DMS153 (cell line): ENCODE measurements at places on chromosomes 2 and 18.

DNA sequence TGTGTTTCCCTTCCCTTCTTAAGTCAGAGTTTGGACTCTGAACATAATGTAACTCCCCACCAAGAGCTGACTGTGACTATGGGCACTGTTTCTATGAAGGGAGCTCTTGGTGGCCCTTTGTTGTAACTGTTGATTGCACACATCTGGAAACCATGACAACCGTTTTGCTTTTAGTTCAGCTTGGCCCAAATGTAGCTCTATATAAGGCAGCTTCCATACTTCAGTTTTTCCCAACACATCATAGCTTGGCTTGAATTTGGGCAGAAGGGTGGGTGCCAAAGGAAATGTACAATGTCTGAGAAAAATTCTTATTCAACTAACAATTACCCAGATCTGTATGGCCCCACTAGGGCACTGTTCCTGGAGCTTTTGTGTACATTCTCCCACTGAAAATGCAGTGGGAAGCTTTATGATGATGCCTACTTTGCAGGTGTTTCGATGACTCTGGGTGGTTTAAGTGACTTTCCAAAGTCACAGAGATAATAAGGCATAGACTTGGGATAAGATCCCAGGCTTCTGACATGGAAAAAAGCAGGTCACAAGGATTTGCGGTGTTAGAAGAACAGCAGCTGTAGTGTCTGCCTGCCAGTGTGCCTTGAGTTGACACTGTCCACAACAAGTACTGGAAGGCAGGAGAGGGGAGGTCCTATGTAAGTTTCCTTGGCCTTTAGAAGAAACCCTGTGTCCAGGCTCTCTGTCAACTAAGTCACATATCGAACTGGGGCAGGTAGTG is 2.4 kb upstream of the CETN1 start:
- no peak for DNase-seq

DNA sequence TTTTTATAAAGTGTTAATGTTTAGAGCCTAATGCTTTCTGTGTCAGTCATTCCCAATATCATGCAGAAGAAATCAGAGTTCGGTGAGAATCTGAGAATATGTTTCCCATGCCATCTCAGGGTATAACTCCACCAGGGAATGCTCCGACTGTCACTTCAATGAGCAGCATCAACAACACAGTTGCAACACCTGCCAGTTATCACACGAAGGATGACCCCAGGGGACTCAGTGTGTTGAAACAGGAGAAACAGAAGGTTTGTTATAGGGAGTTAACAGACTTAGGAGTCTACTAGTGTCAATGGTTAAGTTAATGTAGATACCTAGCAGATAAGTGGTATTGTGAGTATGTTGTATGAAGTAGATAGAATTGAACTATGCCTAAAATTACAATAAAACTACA is 31.0 kb downstream of the VAPA start:
- DNase-seq = no peak

DNA sequence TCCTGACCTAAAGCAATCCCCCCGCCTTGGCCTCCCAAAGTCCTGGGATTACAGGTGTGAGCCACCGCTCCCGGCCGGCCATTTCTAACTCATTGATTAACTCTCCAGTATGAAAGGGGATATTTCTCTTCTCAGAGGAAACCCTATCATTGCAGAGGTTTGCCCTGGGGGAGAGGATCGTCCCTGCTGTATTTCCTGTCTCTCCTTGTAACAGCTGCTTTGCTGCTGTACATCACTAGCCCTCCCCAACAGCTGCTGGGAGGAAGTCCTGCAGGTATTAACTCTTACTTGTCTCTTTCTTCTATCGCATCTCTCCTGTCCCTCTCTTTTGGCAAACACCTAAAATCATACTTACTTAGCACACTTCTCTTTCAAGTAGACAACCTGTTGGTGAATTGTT is 219.0 kb upstream of the DSEL start:
- no peak for DNase-seq

DNA sequence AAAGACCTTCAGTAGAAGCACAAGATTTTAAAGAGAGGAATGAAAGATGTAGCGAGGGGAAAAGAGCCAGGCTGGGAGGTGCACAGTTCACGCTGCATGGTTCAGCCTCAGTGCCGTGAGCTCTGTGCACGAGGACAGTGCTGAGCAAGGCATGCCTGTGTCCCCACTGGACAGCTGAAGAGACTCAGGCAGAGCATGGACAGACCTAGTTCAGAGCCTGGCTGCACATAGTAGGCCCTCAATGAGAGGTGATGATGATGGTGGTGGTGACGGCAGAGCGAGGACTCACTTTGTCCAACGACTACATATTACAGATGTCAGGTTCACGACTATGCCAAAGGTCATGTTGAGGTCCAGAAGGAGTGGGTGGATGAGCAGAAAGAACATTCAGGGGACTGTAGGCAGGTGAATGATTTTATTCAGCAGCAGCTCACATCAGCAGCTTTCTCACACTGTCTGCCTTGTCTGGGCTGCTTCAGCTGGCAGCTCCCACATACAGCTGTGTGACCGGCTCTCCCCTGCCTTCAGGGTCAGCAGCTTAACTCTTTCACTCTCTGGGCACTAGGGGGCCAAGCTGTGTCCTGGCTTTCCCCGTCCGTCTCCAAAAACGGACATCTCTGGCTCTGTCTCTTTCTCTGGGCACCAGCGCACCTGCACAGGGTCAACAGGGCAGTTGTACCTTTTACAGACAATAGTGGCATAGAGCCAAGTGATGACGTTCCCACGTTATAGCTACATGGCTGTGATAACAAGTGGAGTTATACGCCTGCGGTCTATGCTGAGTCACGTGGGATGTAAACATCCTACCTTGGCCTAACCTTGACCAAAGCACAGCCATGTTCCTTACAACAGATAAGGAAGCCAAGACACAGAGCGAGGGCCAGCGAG is 128.8 kb upstream of the MSH6 start:
- DNase-seq = peak; percentile 36

DNA sequence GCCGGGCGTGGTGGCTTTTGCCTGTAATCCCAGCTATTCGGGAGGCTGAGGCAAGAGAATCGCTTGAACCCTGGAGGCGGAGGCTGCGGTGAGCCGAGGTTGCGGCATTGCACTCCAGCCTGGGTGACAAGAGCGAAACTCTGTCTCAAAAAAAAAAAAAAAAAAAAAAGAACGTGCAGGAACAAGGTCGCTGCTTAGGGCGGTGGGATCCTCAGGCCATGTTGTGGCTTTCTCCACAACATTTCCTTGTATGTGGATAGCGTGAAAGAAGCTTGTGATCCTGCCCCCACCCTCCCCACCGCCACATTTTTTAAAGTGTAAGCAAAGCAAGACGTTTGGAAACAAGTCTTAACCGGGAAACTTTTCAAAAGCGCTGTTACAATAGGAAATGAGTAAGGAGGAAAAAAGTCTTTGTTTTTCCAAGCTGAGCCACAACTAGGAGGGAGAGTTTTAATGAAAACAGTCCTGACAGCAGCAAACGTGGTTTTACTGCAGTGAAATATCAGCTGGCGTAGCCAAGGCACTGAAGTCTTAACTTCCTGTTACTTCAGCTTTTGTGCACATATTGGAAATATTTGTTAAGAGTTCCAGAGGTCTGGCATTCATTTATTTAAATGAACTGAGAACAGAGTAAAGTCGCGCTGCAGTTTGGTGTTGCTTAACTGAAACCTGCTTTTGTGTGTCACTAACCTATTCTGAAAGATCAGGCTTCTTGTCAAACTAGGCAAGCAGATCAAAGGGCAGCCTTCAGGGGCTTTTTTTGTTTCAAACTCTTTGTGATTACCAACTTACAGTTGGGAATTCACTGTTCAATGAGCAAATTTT is 3.8 kb downstream of the TGIF1 start:
- DNase-seq = no peak

DNA sequence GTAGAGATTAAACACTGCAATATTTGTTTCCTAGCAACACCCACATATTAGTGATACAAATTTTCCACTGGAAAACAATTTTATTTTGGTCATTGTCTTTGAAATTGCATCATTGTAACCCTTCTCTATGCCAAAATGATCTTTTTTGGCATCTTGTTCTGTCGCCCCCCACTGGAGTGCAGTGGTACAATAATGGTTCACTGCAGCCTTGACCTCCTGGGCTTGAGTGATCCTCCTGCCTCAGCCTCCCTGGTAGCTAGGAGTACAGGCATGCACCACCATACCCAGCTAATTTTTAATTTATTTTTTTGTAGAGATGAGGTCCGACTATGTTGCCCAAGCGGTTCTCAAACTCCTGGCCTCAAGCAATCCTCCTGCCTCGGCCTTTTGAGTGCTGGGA is 117.4 kb downstream of the PIK3C3 start:
- no peak for DNase-seq

- DNase-seq = no peak
These were observed 92.3 kb downstream of the RAB3GAP1 start for GRCh38 chr2:135144343-135144742.

DNA sequence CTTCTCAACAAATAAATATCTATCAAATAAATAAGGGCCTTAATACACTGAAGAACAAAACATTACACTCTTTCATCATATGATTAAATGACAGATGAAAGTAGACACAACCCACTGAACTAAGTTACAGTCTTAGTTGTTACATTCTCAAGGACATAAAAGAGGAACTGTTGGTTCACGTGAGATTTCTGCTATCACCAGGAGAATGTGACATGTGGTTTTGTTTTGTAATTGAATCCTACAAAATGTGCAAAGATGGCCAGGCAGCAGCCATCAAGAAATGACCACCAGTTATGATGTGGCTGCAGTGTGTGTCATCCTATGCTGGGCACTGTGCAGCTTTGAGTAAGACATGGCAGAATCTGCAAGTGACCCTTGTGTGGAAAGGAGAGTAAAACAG is 310.6 kb upstream of the PIK3C3 start:
- no peak for DNase-seq

- no peak for DNase-seq
These were observed 15.0 kb downstream of the KCNJ13 start for GRCh38 chr2:232761301-232761907.

- no peak for DNase-seq
These were observed 15.9 kb upstream of the POMC start for GRCh38 chr2:25184254-25184653.

- no peak for DNase-seq
These were observed 24.1 kb downstream of the FAM228B start for GRCh38 chr2:24147364-24147763.

GRCh38 chr18:43310239-43310638 is 32.9 kb upstream of the SYT4 start:
- no peak for DNase-seq

GRCh38 chr2:208929139-208929864 is 494.5 kb upstream of the MAP2 start:
- DNase-seq = no peak

DNA sequence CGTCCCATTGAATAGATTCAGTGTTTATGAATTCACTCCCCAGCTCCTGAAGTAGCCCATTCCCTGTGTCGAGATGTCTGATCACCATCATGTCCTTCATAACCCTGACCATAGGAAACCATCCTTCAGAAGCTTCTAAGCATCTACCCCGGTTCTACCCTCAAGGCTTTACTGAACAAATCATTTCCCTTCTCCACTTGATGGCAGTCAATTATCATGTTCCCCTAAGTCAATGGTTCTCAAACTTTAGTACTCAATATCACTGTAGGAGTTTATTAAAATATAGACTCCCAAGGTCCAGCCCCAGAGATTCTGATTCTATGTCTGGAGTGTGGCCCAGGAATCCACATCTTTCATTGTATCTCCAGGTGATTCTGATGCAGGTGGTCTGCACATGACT is 228.4 kb upstream of the SP5 start:
- no peak for DNase-seq

DNA sequence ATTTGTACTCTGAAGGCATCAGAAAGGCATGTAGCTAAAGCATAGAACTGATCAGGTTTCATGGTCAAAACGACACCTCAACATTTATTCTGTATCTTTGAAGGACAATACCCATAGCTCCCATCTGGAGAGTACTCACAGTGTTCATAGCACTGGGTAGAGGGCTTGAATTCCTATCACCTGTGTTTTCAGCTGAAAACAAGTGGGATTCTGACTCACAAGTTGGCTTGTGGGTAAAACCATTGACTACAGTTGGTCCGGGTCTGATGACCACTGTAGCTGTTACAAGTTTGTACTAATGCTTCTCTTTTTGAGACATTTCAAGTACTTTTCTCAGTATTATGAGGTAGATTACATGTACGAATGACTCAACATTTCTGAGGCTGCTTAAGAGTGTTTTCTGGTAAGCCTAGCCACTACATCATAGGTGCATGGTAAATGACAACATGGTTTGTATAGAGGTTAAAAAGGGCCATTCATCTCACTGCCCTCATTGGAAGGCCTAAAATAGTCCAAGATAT is 68.6 kb upstream of the PELI1 start:
- no peak for DNase-seq

DNA sequence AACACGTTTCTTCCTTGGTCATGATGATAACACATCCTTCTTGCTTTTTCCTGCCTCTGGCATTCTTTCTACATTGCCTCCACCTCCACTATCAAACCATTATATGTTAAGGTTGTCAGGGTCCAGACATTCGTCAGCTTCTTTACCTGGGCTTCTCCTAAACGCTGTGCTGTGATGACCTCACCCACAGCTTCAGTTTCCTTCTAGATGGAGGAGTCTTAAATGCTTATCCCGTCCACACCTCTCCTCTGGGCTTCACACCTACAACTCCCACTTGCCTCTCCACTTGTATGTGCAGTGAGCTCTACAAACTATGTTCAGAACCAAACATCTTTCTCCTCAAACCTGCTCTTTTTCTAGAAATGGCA is 666 bp upstream of the STAT1 start:
- no peak for DNase-seq

- DNase-seq = no peak
These were observed 21.1 kb downstream of the ABCB11 start for GRCh38 chr2:169009865-169010579.

GRCh38 chr2:17232776-17233556 is 285.3 kb downstream of the RAD51AP2 start:
- no peak for DNase-seq
